CD4-positive, alpha-beta T cell treated with Interleukin-12 subunit alpha and Interleukin-12 subunit beta, for 1 hour (primary cell): ENCODE measurements at places on chromosomes 6 and 20.

DNA sequence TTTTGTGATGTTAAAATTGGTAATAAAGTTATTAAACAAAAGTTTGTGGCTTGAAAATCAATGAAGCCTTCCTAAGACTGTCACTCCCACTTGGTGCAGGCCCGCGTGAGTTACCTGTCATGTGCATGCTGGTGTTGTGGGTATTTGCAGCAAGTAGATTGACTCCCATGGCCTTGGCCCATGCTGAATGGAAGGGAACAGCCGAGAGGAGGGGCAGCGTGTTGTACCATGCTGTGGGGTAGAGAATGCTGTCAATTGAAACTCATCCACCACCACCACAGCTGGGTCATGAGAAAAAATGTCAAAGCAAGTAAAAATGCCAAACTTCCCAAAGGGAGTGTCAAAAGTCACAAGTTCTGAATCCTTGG lies 12.7 kb upstream of the VNN1 start:
- no peak for DNase-seq

GRCh38 chr6:169589699-169590257 lies 112.1 kb downstream of the WDR27 start:
- DNase-seq: peak; percentile 14

- DNase-seq: no peak
Observed at GRCh38 chr20:64237316-64237715, 18.2 kb upstream of the PCMTD2 start.

- no peak for DNase-seq
Observed at GRCh38 chr6:151436300-151436699, 15.6 kb downstream of the RMND1 start.

GRCh38 chr6:111874025-111874415 lies 768 bp upstream of the FYN start:
- DNase-seq: peak; percentile 75

DNA sequence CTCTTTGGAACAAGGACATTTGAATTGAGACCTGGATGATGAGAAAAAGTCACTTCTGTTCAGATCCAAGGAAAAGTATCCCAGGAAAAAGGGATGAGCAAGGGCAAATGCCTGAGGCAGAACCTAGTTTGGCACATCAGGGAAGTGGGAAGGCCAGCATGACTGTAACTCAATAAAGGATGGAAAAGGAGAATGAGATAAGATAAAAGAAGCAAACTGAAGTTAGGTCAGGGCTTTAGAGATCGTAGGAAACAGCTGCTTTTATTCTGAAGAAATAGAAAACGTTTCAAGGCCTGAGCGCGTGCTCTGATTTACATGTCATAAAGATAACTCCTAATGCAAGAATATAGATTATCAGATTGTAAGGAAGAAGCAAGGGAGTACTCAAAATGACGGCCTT lies 450.0 kb downstream of the FRK start:
- no peak for DNase-seq

DNA sequence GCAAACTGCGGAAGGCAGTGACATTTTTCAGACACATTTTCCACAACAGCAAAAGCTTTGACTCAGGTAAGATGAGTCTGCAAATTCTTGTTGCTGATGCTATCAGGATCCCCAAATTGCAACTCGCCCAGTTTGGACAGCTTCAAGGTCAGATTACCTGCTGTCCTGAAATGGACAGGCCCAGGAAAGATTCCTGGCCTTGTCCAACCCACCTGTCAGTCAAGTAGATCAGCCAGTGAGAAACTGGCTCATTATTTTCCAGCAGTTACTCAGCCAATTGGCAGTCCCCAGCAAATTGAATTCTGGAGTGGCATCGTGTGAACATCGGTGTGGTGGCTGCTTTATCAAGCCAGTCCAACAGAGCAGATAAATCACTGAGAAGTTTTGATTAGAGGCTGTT lies 84.5 kb upstream of the SNAP25 start:
- DNase-seq: no peak

GRCh38 chr20:47677635-47678453 lies 107.4 kb downstream of the SULF2 start:
- peak; percentile 44 for DNase-seq
